Spinal cord (tissue), 10 donors: ENCODE measurements at places on chromosomes 3 and 15.

- H3K36me3 ChIP-seq = no peaks in the 10 kb centered on the region
- no peak overlapping the region for H3K27ac ChIP-seq
- H3K4me3 ChIP-seq = no peak overlapping the region
- H3K27me3 ChIP-seq = no peaks in the 10 kb centered on the region
Measured at GRCh38 chr3:196332168-196332567, 6.0 kb downstream of the TM4SF19 start.

GRCh38 chr15:88799341-88799740, 3.9 kb upstream of the ACAN start:
- peaks cover 26% of the 10 kb centered on the region for H3K27me3 ChIP-seq
- no peak overlapping the region for H3K27ac ChIP-seq
- no peaks in the 10 kb centered on the region for H3K36me3 ChIP-seq
- DNase-seq = no peak
- peaks cover 10% of the 10 kb centered on the region for H3K4me1 ChIP-seq

- H3K4me1 ChIP-seq = peaks cover 3% of the 10 kb centered on the region
- no peak overlapping the region for H3K27ac ChIP-seq
- DNase-seq = no peak
- H3K36me3 ChIP-seq = no peaks in the 10 kb centered on the region
Measured at GRCh38 chr3:141349711-141350110, 18.6 kb upstream of the ZBTB38 start.

GRCh38 chr15:51770902-51771301, 19.5 kb downstream of the TMOD2 start:
- peaks cover 1% of the 10 kb centered on the region for H3K4me1 ChIP-seq
- peaks cover 35% of the 10 kb centered on the region for H3K36me3 ChIP-seq
- H3K27ac ChIP-seq = no peak overlapping the region
- no peaks in the 10 kb centered on the region for H3K27me3 ChIP-seq

- H3K4me3 ChIP-seq = no peak overlapping the region
- no peaks in the 10 kb centered on the region for H3K4me1 ChIP-seq
- H3K27ac ChIP-seq = no peak overlapping the region
- no peaks in the 10 kb centered on the region for H3K36me3 ChIP-seq
- DNase-seq = no peak
Measured at GRCh38 chr3:62109534-62109933, 263.8 kb downstream of the FEZF2 start.
